Panc1 (cell line): ENCODE measurements at places on chromosomes 7 and 10. TPM values are rescaled to one million over a fixed set of nuclear protein-coding genes. Genes with fewer than 3 reads are reported as not detected.

DNA sequence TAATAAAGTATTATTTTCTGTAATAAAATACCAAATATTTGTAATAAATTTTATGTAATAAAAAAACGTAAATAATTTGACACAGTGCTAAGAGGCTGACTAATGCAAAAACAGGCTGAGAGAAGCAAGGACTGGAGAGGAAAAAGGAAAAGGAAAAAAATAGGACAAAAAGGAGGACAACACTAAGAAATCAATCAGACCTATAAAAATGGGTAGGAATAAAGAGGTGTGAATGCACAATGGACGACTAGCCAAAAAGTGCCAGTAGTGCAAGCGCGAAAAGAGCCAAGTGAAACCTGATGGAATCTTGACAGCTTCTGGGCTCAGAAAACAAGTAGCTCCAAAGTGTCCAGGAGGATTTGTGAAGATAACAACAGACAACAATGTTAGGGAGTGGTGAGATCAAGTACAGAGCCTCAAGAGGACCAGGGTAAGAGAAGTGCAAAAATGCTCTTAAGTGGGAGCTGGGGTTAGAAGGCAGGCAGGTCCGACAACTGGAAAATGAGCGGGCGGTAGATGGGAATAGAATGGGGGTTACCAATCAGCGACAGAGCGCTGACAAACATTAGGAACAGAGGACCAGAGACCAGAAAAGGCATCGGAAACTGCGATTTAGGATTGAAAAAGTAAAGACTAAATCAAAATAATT lies 1.2 kb downstream of the BRAF start:
- no peak for DNase-seq
- H3K4me1 ChIP-seq = peaks cover 5% of the 10 kb centered on the region; the same call in 1 of the 2 replicates
- H3K27me3 ChIP-seq = no peaks in the 10 kb centered on the region
- no peaks in the 10 kb centered on the region; the same call in 1 of the 2 replicates for H3K36me3 ChIP-seq
- H3K27ac ChIP-seq = peak overlapping the region; percentile 90
- H3K4me3 ChIP-seq = peak overlapping the region; percentile 83

DNA sequence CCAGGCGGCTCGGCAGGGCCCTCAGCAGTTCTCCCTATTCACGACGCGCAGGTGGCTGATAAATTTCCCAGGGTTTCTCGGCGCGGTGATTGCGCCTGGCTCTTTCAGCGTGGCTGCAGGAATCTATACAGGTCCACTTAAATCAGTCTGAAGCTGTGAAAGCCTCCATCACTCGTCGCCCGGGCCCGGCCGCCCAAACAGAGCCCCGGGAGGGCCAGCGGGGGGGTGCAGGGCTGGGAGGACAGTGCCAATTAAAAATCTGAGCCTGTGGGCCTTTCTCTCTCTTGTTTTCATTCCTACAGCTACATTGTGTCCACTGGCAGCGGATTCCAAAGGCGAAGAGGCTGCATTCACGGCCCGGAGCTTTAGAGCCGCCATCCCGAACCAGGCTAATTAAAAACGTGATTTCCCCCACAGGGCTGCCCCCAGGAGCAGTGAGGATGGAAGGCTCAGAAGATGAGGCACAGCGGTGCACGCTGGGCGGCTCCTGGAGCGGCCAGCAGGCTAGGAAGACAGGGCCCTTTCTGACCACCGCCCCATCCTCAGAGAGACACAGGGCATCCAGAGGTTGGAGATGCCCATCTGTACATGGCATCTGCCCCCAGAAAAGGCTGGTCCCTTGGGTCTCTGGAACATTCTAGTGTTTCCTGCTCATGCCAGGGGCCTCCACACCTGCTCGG lies 100.7 kb downstream of the FAM53B start:
- peaks cover 21% of the 10 kb centered on the region for H3K4me1 ChIP-seq
- DNase-seq = no peak
- H3K36me3 ChIP-seq = no peaks in the 10 kb centered on the region
- H3K27me3 ChIP-seq = no peaks in the 10 kb centered on the region
- H3K27ac ChIP-seq = no peak overlapping the region

GRCh38 chr7:33243319-33243881 lies 114.0 kb downstream of the BBS9 start:
- peak; percentile 30 for DNase-seq
- H3K27ac ChIP-seq = no peak overlapping the region
- H3K4me1 ChIP-seq = no peaks in the 10 kb centered on the region
- H3K36me3 ChIP-seq = no peaks in the 10 kb centered on the region

GRCh38 chr10:112215342-112215774 lies 31.8 kb upstream of the GPAM start:
- DNase-seq = no peak
- H3K27me3 ChIP-seq = peaks cover 15% of the 10 kb centered on the region
- no peaks in the 10 kb centered on the region for H3K36me3 ChIP-seq
- H3K4me3 ChIP-seq = no peak overlapping the region
- no peaks in the 10 kb centered on the region for H3K4me1 ChIP-seq

The UNC5B gene
- total RNA-seq = 1.1 TPM

DNA sequence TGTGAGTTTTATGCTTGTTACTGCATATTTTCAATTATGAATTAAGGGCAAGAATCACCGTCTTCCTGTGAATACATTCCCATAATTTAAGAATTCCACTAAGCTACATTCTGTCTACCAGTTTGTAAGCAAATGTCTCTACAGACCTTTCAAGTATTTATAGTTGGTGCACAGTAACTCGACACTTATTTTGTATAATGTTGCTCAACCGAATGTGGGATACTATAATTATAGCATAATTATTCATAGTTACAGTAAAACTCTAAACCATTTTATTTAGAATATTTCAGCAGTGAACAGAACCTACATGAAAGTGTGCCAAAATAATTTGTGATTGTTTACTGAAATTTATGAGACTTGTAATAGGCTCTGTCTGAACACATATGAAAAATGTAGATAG lies 17.3 kb upstream of the CUBN start:
- H3K4me3 ChIP-seq = no peak overlapping the region
- H3K27ac ChIP-seq = no peak overlapping the region
- no peaks in the 10 kb centered on the region for H3K4me1 ChIP-seq
- DNase-seq = no peak
- H3K36me3 ChIP-seq = no peaks in the 10 kb centered on the region

The TRIL gene
- total RNA-seq = not detected

The PNLIPRP3 gene
- total RNA-seq = not detected

The SVOPL gene
- total RNA-seq = not detected

GRCh38 chr10:1613511-1613910 lies 123.8 kb downstream of the ADARB2 start:
- DNase-seq = no peak
- H3K27me3 ChIP-seq = peaks cover 2% of the 10 kb centered on the region
- H3K36me3 ChIP-seq = no peaks in the 10 kb centered on the region

DNA sequence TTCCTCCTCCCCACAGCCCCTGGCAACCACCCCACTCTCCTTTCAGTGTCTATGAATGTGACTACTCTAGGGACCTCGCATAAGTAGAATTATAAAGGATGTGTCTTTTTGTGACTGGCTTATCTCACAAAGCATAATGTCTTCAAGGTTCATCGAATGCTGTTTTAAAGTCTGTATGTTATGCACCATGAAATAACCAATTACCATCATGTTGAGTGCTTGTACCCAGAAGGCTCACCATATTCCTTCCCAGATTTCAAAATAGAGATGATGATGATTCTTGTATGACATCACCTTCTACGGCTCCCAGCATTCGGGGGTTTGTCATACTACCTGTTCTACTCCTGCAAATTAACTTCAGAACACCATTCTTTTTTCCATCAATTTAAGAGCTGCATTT lies 11.9 kb downstream of the PKD1L1 start:
- H3K4me1 ChIP-seq = peaks cover 46% of the 10 kb centered on the region
- H3K36me3 ChIP-seq = no peaks in the 10 kb centered on the region
- H3K27ac ChIP-seq = peak overlapping the region; percentile 54; the same call in 1 of the 2 replicates
- H3K4me3 ChIP-seq = no peak overlapping the region
- no peaks in the 10 kb centered on the region for H3K27me3 ChIP-seq

DNA sequence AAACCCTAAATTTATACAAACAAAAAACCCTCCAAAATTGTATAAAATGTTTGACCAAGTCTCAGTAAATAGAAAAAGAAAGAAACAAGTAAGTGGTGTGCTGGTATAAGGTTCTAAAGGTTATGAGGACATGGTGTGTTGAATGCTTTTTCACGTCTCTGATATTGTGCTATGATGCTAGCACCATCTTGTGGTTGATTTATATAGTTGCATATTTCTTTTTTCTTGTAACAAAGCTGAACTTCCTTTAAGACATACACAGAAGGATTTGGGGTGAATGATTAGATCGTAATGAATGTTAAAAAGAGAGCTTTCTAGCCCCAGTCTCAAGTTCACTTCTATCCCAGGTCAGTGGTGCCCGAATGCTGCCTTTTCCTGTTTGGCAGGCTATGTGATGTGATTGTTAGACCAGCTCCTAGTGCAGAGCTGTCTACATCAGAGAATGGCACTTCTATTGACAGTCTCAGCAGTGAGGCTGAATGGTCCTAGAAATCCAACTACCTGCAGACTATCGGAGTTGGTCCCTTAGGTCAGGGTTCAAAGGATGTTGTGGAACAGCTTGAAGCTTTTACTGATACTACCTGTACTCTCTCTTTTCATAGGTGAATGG lies 25.0 kb downstream of the VTI1A start:
- 0 out of 2 replicates have a peak, but pooled peaks cover 5% of the 10 kb centered on the region for H3K4me1 ChIP-seq
- H3K36me3 ChIP-seq = no peaks in the 10 kb centered on the region
- no peaks in the 10 kb centered on the region for H3K27me3 ChIP-seq
- peak; percentile 50 for DNase-seq

DNA sequence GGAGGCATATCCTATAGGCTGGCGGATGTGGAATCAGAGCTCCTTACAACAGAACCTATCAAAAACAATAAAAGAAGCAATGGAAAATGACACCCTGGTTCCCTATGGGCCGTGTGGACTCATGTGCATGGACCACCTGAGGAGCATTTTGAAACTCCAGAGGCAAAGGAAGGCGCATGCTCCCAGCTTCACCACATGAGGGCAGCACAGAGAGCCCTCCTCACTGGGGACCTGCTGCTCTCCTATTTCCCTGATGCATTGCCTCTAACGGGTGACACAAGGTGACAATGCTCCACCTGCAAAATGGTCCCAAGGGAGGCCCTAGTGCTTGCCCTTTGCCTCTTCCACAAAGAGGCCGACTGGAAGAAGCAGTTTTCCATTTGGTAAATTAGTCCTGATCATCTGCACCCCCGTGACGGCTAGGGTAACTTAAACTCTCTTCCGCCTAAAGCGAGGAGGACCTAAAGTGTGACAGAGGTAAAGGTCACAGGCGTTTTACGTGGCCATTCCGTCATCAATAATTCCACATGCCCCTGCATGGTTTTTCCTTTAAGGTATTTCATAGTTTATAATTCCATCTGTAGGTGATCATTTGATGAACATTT lies 67.7 kb downstream of the GPAM start:
- H3K4me1 ChIP-seq = no peaks in the 10 kb centered on the region
- H3K27ac ChIP-seq = no peak overlapping the region

DNA sequence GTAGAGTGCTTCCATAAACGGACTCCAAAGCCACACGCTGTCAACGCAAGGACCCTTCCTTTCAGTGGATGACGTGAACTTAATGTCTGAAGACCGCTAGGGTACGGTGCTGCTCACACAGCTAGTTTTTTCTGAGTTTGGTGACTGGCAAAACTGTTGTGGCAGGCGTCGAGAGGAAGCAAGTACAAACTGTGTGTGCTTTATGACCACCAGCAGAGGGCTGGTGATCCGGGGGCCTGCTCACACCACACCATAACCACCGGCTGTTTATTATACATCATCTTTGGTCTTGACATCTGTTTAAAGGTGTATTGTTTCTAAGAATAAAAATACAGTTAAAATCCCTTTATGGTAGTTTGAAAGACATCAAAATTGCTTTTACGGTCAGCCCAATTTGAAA lies 37.1 kb upstream of the ATP6V0A4 start:
- no peak for DNase-seq
- no peaks in the 10 kb centered on the region for H3K36me3 ChIP-seq
- H3K27ac ChIP-seq = no peak overlapping the region
- no peak overlapping the region for H3K4me3 ChIP-seq
- H3K4me1 ChIP-seq = no peaks in the 10 kb centered on the region
- no peaks in the 10 kb centered on the region for H3K27me3 ChIP-seq

DNA sequence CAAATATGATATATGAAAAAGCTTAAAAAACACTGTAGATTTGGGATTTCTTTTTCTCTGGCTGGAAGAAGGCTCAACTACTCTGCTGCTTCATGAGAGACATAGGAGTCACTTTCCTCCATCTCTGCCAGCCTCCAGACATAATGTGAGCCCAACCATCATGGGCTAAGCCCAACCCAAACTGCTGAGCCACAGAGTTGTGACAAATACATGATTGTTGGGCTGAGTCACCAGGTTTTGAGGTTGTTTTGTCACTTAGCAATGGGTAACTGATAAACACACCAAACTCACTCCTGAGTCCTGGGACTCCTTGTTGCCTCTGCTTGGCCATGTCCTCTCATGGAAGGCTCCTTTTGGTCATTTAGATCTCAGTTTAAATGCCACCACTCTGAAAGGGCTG lies 381.8 kb upstream of the FZD8 start:
- no peak overlapping the region for H3K4me3 ChIP-seq
- H3K4me1 ChIP-seq = no peaks in the 10 kb centered on the region
- DNase-seq = no peak
- H3K27ac ChIP-seq = no peak overlapping the region
- H3K27me3 ChIP-seq = no peaks in the 10 kb centered on the region

DNA sequence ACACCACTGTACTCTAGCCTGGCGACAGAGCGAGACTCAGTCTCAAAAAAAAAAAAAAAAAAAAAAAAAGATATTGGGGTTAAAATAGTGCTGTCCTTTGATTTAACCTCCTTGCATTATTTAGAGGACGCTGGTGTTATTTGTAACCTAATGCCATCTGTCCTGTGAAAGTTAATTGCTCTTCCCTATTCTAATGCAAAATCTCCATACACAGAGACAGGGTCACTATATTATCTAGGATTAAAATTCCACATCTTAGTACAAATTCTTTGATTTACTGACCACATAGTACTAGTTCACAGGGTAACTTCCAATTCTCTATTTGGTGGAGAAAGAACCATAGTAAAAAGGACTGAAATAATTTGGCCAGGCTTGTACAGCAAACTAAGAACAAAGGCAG lies 184.2 kb upstream of the STEAP4 start:
- H3K27ac ChIP-seq = no peak overlapping the region
- no peaks in the 10 kb centered on the region for H3K4me1 ChIP-seq
- H3K36me3 ChIP-seq = no peaks in the 10 kb centered on the region
- DNase-seq = no peak
- no peaks in the 10 kb centered on the region for H3K27me3 ChIP-seq

DNA sequence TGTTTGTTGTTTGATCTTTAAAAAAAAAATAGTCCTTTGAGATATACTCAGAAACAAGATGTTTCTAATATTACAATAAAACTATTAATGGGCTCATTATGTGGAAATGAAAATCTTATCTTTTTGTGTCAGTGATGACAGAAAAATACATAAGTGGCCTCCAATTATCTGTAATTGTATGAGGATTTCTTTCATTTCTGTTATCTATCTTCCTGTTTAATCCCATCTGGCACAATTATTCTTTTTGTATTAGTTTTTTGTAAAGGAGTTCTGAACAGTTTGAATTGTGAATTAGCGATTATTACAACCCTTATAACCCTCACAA lies 270.8 kb downstream of the BBS9 start:
- H3K27ac ChIP-seq = no peak overlapping the region
- H3K27me3 ChIP-seq = no peaks in the 10 kb centered on the region
- no peak overlapping the region for H3K4me3 ChIP-seq
- H3K36me3 ChIP-seq = no peaks in the 10 kb centered on the region

The RBP4 gene
- total RNA-seq = 6.9 TPM

The SIRT1 gene
- total RNA-seq = 45.0 TPM

The NODAL gene
- not detected for total RNA-seq

GRCh38 chr7:437329-438251 lies 82.1 kb downstream of the PDGFA start:
- H3K4me3 ChIP-seq = no peak overlapping the region
- H3K27me3 ChIP-seq = no peaks in the 10 kb centered on the region
- DNase-seq = no peak
- no peak overlapping the region for H3K27ac ChIP-seq
- no peaks in the 10 kb centered on the region for H3K4me1 ChIP-seq
- H3K36me3 ChIP-seq = no peaks in the 10 kb centered on the region

The HKDC1 gene
- total RNA-seq = 1.1 TPM
